ENCODE measurements at places on chromosomes 2 and 18.

DNA sequence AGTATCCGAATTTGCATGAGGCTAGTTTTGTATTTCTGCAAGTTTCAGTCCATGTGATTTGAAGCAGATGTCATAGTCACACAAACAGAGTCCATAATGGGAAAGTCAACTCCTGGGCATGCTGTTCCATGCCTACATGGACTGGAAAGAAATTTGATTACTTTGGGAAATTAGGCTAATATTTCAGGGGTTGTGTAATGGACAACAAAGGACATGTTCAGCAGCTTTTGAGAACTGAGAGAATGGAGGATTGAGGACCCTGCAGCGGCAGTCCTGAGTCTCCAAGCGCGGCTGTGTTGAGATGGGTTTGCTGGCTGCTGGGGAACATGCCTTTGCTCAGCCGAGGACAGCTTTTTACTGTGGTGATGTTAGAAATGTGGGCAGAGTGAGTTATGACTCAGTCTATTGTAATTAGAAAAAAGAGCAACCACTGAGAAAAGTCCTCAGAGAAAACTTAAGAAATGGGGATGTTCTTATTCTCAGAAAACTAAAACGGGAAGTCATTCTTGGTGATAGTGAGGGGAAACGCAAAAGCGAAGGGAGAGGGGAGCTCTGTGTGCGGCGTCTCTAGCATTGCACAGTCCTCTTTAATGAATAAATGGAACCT lies 149.2 kb downstream of the FAM210A start:
- no peak for DNase-seq

GRCh38 chr2:13508671-13509070 lies 791.9 kb downstream of the TRIB2 start:
- no peak for DNase-seq

DNA sequence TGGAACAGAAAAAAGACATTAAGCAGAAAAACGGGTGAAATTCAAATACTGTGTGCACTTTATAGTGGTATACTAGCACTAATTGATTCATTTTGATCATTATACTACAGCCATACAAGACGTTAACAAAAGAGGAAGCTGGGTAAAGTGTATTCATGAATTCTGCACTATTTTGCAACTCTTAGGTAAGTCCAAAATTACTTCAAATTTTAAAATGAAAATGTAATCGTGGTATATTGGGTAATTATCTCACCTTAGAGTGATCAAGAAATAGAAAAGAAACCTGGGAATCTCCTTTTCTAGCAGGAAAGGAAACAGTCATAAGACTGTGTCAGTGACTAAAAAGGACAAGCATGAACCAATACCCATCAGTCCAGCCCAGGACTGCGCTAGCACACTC lies 5.4 kb downstream of the TGFBRAP1 start:
- DNase-seq = no peak

- DNase-seq = peak; percentile 54
These were observed 96.8 kb downstream of the UBE2E3 start for GRCh38 chr2:181077128-181077709.

- DNase-seq = no peak
These were observed 193.8 kb downstream of the RBM43 start for GRCh38 chr2:151067658-151068369.

DNA sequence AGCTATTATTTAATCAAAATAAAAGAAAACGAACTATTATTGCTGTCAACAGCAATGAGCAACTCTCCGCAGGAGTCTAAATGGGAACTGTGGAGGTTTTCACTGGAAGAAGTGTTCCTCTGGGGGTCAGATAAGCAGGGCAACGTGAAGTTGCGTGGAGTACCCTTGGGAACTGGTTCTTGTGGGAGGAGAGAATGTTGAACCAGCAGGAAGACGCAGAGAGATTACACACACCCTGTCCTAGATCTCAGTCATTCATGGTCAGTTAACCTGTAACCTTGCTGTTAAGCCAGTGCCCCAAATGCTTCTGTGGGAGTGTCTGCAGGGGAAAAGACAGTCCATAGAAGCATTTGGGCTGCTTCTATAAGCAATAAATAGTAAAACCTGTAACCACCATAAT lies 20.4 kb upstream of the CABLES1 start:
- DNase-seq = no peak

- DNase-seq = no peak
These were observed 221.3 kb upstream of the ITGA4 start for GRCh38 chr2:181235683-181236459.
